ENCODE measurements at places on chromosomes 7 and 10. TPM values are rescaled to one million over a fixed set of nuclear protein-coding genes. Genes with fewer than 3 reads are reported as not detected.

GRCh38 chr10:34346516-34347100 lies 468.5 kb downstream of the PARD3 start:
- no peaks in the 10 kb centered on the region for H3K4me1 ChIP-seq
- no peaks in the 10 kb centered on the region for H3K36me3 ChIP-seq
- H3K27ac ChIP-seq: no peak overlapping the region
- DNase-seq: no peak
- H3K27me3 ChIP-seq: no peaks in the 10 kb centered on the region

Gene UCMA
- not detected for total RNA-seq

- H3K27ac ChIP-seq: no peak overlapping the region
- no peak for DNase-seq
- no peaks in the 10 kb centered on the region for H3K4me1 ChIP-seq
Observed at GRCh38 chr10:52539463-52539862, 225.4 kb downstream of the DKK1 start.

GRCh38 chr7:114356133-114356532 lies 58.5 kb upstream of the FOXP2 start:
- no peak overlapping the region for H3K4me3 ChIP-seq
- H3K36me3 ChIP-seq: no peaks in the 10 kb centered on the region
- no peak for DNase-seq
- H3K27me3 ChIP-seq: no peaks in the 10 kb centered on the region

DNA sequence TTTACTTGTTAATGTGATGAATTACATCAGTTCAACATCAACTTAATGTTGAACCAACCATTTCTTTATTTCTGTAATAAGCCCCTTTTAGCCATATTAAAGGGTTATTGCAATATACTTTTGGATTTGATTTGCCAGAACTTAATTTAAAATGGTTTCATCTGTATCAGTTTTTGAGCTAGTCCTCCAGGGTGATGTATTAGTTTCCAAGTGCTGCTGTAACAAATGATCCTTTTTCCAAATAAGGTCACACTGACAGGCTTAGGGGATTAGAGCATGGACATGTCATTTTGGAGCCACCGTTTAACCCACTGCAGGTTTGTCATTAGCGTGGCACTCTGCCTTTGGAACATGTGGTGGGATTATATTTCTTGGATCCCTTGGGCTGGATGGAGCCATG lies 244.8 kb upstream of the PLPP4 start:
- H3K27me3 ChIP-seq: 0 out of 2 replicates have a peak, but pooled peaks cover 2% of the 10 kb centered on the region
- no peaks in the 10 kb centered on the region for H3K4me1 ChIP-seq
- no peak overlapping the region for H3K4me3 ChIP-seq
- DNase-seq: no peak

DNA sequence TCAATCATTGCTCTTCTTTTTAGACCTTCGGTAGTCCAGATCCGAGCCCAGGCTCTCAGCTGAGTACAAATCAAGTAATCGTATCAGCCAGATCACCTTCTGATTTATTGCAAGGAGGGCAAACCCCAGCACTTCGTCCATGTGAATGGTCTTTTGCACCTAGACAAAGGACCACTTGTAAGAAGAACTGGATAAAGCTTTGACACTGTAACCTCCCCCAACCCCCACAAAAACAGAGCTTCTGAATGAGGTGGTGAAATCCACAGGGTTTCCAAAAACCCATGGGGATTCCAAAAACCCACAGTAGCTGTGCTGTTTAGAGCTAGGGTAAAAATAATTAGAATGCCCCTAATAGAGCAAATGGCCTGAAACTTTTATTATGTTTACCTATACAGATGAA lies 148.8 kb upstream of the ODAD2 start:
- no peak for DNase-seq
- no peak overlapping the region for H3K4me3 ChIP-seq
- no peaks in the 10 kb centered on the region for H3K4me1 ChIP-seq

DNA sequence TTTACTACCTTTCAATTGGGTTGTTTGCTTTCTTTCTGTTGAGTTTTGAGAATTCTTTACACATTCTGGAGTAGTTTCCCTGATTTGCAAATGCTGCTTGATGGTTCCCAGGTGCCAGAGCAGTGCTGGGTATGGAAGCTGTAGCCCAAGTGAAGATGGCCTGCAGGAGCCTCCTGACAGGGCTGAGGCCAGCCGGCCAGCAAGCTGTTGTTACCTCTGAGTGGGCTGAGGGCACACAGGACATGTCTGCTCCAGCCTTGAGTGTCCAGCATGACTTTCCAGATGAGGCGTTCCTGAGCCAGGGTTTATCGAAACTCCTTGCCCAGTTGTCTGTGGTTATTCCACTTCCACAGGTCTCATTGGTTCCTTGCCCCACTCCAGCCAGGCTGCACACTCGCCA lies 164.6 kb upstream of the TNS3 start:
- no peak overlapping the region for H3K4me3 ChIP-seq
- no peaks in the 10 kb centered on the region for H3K27me3 ChIP-seq
- peaks cover 17% of the 10 kb centered on the region for H3K4me1 ChIP-seq
- no peak for DNase-seq
- H3K36me3 ChIP-seq: no peaks in the 10 kb centered on the region

- no peaks in the 10 kb centered on the region for H3K4me1 ChIP-seq
- no peaks in the 10 kb centered on the region for H3K36me3 ChIP-seq
- H3K27me3 ChIP-seq: no peaks in the 10 kb centered on the region
- H3K4me3 ChIP-seq: no peak overlapping the region
Observed at GRCh38 chr7:144728551-144728950, 107.3 kb downstream of the TPK1 start.

GRCh38 chr10:75246506-75246905 lies 10.7 kb upstream of the COMTD1 start:
- H3K4me3 ChIP-seq: no peak overlapping the region
- no peak for DNase-seq
- H3K27ac ChIP-seq: no peak overlapping the region
- no peaks in the 10 kb centered on the region for H3K4me1 ChIP-seq
- H3K36me3 ChIP-seq: no peaks in the 10 kb centered on the region

GRCh38 chr10:58350619-58351323 lies 16.0 kb downstream of the UBE2D1 start:
- no peak overlapping the region for H3K4me3 ChIP-seq
- H3K27me3 ChIP-seq: no peaks in the 10 kb centered on the region
- no peaks in the 10 kb centered on the region for H3K36me3 ChIP-seq
- H3K4me1 ChIP-seq: peaks cover 14% of the 10 kb centered on the region
- no peak for DNase-seq

- no peak for DNase-seq
- H3K4me3 ChIP-seq: no peak overlapping the region
- no peaks in the 10 kb centered on the region for H3K4me1 ChIP-seq
- no peaks in the 10 kb centered on the region for H3K36me3 ChIP-seq
- no peak overlapping the region for H3K27ac ChIP-seq
- no peaks in the 10 kb centered on the region for H3K27me3 ChIP-seq
Observed at GRCh38 chr7:82098414-82098813, 328.6 kb upstream of the HGF start.

DNA sequence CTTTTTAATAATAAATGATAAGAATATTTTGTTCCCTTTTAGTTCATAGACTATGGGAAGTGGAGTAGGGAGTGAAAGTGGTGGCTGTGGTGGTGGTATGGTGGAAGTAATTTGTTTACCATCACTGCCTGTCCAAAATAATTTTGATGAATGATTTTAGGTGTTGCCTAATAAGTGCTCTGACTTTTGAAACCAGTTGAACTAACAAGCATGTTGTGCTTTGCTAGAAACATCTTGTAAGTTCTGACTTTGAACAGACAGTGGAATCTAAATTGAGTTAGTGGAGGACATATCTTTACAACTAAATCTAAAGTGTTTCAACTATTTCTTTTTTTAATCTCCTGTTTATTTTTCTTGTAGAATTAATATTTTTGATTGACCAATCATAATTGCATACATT lies 49.7 kb downstream of the ZEB1 start:
- H3K36me3 ChIP-seq: no peaks in the 10 kb centered on the region
- no peak for DNase-seq
- H3K4me1 ChIP-seq: no peaks in the 10 kb centered on the region
- no peaks in the 10 kb centered on the region for H3K27me3 ChIP-seq
- H3K4me3 ChIP-seq: no peak overlapping the region
- no peak overlapping the region for H3K27ac ChIP-seq

Gene CLDN12
- total RNA-seq: 25.5 TPM

Gene DUS4L
- total RNA-seq: 9.1 TPM

Gene ZNF488
- total RNA-seq: 11.8 TPM

GRCh38 chr10:26029858-26030257 lies 95.8 kb downstream of the MYO3A start:
- no peaks in the 10 kb centered on the region for H3K36me3 ChIP-seq
- no peak overlapping the region for H3K27ac ChIP-seq
- no peaks in the 10 kb centered on the region for H3K4me1 ChIP-seq
- DNase-seq: no peak
- no peaks in the 10 kb centered on the region for H3K27me3 ChIP-seq
- no peak overlapping the region for H3K4me3 ChIP-seq

Gene GBX1
- not detected for total RNA-seq

Gene LMOD2
- total RNA-seq: not detected

DNA sequence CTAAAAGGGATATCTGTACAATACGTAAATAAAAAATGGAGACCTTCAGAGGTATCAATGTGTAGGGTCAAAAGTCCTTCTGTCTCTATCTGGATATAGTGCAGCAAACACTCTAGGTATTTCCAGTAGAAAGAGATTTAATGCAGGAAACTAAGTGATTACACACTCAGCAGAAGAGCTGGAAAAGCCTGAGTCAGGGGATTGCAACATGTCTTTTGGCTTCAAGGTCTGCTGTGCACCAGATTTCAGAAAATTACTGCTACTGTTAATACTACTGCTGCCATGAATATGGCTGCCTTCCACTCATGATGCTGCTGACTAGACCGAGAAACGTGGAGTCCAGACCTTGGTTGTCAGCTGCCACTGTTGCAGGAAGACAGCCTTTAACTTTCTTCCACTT lies 94.9 kb upstream of the DLX6 start:
- no peak overlapping the region for H3K4me3 ChIP-seq

- H3K27me3 ChIP-seq: no peaks in the 10 kb centered on the region
- no peak overlapping the region for H3K4me3 ChIP-seq
- DNase-seq: no peak
- no peaks in the 10 kb centered on the region for H3K36me3 ChIP-seq
- no peak overlapping the region for H3K27ac ChIP-seq
Observed at GRCh38 chr7:139574618-139575337, 51.3 kb downstream of the CLEC2L start.

GRCh38 chr10:95693071-95693667 lies 558 bp downstream of the TCTN3 start:
- H3K27ac ChIP-seq: peak overlapping the region; percentile 90
- 0 out of 2 replicates have a peak, but pooled peaks cover 6% of the 10 kb centered on the region for H3K4me1 ChIP-seq
- peak overlapping the region; percentile 98 for H3K4me3 ChIP-seq
- DNase-seq: no peak

Gene INTS15
- 46.8 TPM for total RNA-seq

Gene UBN2
- 14.0 TPM for total RNA-seq

GRCh38 chr7:122887848-122888247 lies 1.6 kb upstream of the CADPS2 start:
- H3K4me3 ChIP-seq: no peak overlapping the region
- no peaks in the 10 kb centered on the region for H3K36me3 ChIP-seq
- peaks cover 27% of the 10 kb centered on the region for H3K27me3 ChIP-seq
- H3K27ac ChIP-seq: no peak overlapping the region
- no peak for DNase-seq
- no peaks in the 10 kb centered on the region for H3K4me1 ChIP-seq

- no peaks in the 10 kb centered on the region for H3K36me3 ChIP-seq
- no peaks in the 10 kb centered on the region for H3K4me1 ChIP-seq
- DNase-seq: no peak
- no peaks in the 10 kb centered on the region for H3K27me3 ChIP-seq
- H3K4me3 ChIP-seq: no peak overlapping the region
- no peak overlapping the region for H3K27ac ChIP-seq
Observed at GRCh38 chr7:14762561-14762960, 140.0 kb downstream of the DGKB start.

DNA sequence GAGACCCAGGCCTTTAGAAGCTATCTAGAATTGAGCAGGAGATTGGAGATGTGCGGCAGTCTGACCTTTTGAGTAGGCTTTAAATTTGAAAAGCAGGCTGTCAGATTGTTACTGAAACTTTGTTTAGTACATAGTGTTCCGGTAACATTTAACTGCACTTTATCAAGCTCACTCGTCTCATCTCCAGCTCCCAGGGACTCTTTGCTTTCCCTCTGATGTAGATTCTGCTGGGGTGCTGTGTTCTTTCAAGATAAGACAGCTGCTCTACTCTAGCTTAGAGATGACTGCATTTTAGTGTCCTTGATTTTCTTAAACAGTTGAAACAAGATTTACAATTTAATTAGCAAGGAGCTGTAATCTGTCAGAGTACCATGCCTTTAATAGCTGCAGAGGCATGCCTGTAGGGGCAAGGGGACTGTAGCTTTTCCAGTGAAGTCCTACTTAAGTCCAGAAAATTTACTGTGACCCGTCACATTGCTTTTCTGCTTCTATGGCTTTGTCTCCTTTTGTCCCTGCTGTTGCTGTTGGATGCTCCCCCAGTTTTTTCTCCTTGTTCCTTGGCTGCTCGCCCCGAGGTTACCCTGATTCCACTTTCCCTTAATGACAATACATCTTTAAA lies 56.4 kb upstream of the MTPN start:
- no peaks in the 10 kb centered on the region for H3K4me1 ChIP-seq
- H3K4me3 ChIP-seq: no peak overlapping the region
- DNase-seq: no peak
- no peak overlapping the region for H3K27ac ChIP-seq

- H3K27ac ChIP-seq: no peak overlapping the region
- H3K4me3 ChIP-seq: no peak overlapping the region
- no peaks in the 10 kb centered on the region for H3K36me3 ChIP-seq
Observed at GRCh38 chr7:45456747-45457524, 117.2 kb upstream of the ADCY1 start.

- H3K27ac ChIP-seq: no peak overlapping the region
- H3K4me3 ChIP-seq: no peak overlapping the region
Observed at GRCh38 chr7:4883033-4883371, 514 bp downstream of the RADIL start.

GRCh38 chr10:3805201-3805790 lies 20.3 kb upstream of the KLF6 start:
- DNase-seq: peak; percentile 91
- H3K27ac ChIP-seq: peak overlapping the region; percentile 87
- H3K4me1 ChIP-seq: peaks cover 69% of the 10 kb centered on the region
- no peaks in the 10 kb centered on the region for H3K36me3 ChIP-seq
- H3K4me3 ChIP-seq: no peak overlapping the region

- peak overlapping the region; percentile 9 for H3K27ac ChIP-seq
- H3K4me1 ChIP-seq: peaks cover 6% of the 10 kb centered on the region
- no peak for DNase-seq
- no peaks in the 10 kb centered on the region for H3K36me3 ChIP-seq
Observed at GRCh38 chr7:22671177-22671879, 55.7 kb upstream of the IL6 start.

Gene VGF
- total RNA-seq: 4.4 TPM

DNA sequence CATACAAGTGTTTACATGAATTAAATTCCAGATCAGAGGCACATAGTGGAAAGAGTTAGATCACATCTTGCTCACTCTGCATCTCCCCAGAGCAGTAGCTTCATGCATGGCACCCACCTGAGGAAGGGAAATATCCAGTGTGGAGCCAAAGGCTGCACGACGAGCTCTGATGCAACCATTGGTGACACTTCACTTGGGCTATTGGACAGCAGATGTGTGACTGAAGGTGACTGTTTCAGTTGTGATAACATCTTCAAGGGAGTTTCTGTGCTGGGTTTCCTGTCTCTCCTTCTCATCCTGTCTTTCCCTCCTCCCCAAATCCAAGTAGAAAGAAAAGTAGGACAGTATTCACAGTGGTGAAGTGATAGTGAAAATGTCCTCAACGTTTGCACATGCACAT lies 115.0 kb downstream of the TAF3 start:
- H3K27ac ChIP-seq: no peak overlapping the region
- no peak for DNase-seq
- no peaks in the 10 kb centered on the region for H3K4me1 ChIP-seq
- no peaks in the 10 kb centered on the region for H3K27me3 ChIP-seq

GRCh38 chr7:82741493-82741892 lies 297.9 kb upstream of the CACNA2D1 start:
- H3K4me1 ChIP-seq: no peaks in the 10 kb centered on the region
- H3K27me3 ChIP-seq: no peaks in the 10 kb centered on the region
- H3K36me3 ChIP-seq: no peaks in the 10 kb centered on the region
- no peak for DNase-seq
- H3K4me3 ChIP-seq: no peak overlapping the region
